ENCODE measurements at places on chromosomes 3 and 15.
A peak's percentile ranks its signal among the peaks of the same experiment; 100 is the strongest.

- no peak for DNase-seq
These were observed 61.8 kb downstream of the CCDC33 start for GRCh38 chr15:74297887-74298286.

DNA sequence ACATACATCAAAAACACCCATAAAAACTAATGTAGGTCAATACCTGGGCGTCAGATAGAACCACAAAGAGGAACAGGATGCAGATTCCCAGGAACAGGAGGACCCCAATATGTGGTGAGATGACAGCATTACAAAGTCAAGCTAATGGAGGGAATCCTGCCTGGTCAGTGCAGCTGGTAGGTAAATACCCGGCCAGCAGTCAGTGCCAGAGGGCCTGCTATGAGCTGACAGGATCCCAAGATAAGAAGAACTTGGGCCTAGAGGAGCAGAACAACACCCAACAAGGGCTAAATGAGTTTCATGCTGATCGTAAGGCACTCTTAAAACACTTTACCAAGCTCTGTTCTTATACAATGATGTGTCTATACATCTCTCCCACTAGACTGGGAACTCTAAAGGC is 61.2 kb upstream of the KCNMB2 start:
- no peak for DNase-seq

DNA sequence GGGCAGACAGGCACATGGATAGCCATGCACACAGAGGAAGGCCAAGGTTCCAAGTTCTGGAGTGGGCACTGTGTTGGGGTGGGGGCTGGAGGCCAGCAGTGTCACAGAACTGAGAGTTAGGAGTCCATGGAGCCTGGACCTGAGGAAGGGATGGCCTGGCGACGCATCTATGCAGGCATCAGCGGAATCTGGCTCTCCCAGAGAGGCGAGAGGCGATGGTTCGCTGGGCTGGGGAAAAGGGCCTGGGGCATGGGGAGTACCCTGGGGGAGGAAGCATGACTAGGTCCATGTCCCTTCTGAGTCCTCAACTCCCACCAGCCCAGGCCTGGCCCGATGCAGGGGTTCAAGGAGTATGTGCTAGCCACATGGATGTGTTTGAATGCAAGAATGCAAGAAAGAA is 192.8 kb upstream of the LINGO1 start:
- no peak for DNase-seq

GRCh38 chr3:179196098-179196497 is 47.9 kb downstream of the PIK3CA start:
- DNase-seq = no peak

- no peak for DNase-seq
These were observed 32.0 kb downstream of the GLB1 start for GRCh38 chr3:33064929-33065328.

- no peak for DNase-seq
These were observed 127.2 kb downstream of the CD47 start for GRCh38 chr3:107963581-107963980.

GRCh38 chr15:42665827-42666226 is 71.1 kb downstream of the CDAN1 start:
- no peak for DNase-seq

- DNase-seq = no peak
These were observed 297.3 kb downstream of the DOCK3 start for GRCh38 chr3:50972029-50972428.

DNA sequence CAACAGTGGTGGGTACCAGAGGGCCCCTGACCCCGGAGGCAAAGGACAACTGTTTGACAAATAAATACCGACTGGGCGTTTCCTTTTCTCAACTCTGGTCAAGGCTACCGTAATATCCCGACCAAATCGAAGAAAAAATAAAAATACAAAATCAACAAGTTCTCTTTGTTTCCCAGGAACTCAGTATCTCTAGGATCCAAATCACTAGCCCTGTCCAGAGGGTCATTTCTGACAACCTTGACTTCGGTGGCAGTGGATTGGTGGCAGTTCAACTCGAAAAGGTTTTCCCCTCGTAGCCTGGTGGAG is 456 bp upstream of the DGKG start:
- DNase-seq = no peak

DNA sequence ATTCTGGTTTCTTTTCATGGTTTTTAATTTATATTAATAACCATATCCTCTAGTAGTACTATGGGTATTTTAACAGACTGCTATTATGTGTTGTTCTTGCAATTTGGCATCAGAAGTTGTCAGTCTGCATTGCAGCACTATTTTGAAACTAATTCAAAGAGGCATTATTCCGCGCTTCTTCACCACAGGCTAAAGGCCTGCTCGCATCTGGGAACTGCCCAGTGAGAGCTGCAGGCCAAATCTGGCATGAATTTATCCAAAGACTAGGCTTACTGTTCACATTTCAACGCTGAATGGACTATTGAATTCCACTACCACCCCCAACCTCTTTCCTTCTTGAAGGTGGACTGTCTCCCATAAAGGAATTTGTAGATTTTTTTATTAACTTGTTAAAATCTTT is 310.4 kb upstream of the NR2F2 start:
- no peak for DNase-seq

DNA sequence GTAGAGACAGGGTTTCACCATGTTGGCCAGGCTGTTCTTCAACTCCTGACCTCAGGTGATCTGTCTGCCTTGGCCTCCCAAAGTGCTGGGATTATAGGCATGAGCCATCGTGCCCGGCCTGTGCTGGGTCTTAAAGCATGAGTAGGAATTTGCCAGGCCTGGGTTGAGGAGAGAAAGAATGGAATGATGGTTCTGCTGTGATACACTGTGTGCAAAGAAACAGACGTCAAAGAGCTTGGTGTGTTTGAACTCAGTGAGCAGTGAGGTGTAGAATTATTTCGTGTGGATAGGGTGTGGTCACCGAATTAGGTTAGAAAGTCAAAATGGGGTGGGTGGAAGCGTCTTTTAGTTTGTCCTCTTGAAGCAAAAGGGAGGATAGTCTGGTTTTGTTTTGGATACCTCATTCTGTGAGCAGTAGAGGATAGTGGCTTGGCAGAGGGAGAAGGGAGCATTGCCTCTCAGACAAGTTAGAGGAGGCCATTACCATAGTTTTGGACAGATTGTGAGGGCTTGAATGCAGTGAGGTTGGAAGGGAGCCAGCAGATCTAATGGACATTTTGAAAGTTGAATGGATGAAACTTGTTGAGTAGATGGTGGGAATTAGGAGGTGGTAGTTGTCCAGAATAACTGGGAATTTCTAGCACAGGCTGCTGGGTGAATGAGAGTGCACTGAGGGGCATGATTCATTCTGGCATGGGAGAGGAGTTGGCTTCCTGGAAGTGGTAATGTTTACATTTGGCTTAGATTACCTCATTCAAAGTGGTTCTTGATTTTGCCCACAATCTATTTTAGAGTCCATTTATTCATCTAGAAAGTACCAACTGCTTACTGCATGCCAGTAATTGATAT is 27.2 kb downstream of the AKAP13 start:
- peak; percentile 15 for DNase-seq

DNA sequence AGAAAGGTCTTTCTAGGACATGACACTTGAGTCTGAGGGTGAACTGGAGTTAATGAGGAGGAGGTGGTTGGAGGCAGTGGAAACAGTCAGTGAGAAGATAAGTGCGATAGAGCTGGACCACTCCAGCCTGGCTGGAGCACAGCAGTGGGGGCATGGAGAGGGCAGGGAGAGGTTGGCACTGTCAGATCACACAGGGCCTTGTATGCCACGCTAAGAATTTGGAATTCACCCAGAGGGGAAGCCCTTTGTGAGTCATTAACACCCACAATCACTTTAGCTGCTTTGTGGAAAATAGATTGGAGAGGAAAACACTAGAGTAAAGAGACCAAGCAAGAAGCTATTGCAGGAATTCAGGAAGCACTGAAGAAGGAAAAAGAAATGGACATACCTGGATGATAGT is 83.3 kb downstream of the ZNF621 start:
- no peak for DNase-seq

DNA sequence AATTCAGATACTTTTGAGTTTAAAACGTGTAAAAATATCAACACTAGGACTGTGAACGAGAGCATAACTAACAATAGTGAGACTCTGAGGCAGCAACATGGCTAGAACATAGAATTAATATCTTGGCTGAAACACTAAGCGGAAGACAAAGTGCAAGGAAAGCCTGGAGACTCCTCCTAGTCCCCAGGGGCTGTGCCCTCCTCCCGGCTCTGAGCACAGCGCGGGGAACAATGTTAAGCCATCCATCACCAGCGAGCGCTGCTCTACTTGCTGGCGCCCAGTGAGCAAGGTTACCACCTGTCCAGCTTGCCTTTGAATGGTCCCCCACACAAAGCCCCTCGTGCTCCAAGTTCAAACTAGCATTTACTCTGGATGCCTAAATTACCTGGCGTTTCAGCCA is 436.9 kb downstream of the FOXP1 start:
- no peak for DNase-seq

- no peak for DNase-seq
These were observed 8.5 kb downstream of the PPCDC start for GRCh38 chr15:75031848-75032247.

GRCh38 chr15:79243723-79244122 is 38.8 kb upstream of the ANKRD34C start:
- DNase-seq = no peak

DNA sequence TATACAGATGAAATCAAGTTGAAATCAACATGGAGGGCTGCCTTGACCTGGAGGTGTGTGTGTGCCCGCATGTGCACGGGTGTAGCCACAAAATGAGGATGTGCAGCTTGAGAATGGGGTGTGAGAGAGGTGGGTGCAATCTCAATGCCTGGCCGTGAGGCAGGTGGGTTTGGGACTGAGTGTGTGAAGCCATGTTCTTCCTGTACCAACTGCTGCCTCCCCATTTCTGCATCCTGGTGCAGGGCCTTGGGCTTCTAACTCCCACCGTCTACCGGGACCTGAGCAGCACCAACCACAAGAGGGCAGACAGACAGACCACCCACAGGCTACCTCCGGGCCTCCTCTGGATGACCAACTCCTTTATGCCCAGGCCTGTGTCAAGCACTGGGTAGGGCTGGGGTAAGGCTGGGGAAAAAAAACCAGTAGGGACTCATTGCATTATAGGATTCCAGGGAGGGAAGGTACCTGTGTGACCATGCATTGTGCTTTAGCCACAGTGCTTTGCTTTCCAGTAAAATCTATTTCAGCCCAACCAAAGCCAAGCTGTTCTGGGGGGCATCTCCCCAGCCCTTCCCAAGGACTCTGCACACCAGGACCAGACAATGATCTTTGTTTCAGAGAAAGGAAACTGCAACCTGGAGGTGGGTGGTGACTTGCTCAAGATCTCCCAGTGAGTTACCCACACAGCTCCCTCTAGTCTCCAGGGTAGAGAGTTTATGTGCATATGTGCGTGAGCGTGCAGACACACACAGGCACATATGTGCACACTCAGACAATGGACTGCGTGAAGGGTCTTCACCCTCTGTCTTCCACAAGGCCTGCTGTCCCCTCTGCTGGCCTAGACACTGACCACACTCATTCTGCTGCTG is 162.2 kb upstream of the TLE3 start:
- DNase-seq = no peak

- no peak for DNase-seq
These were observed 18.9 kb downstream of the EIF1B start for GRCh38 chr3:40328374-40328773.

DNA sequence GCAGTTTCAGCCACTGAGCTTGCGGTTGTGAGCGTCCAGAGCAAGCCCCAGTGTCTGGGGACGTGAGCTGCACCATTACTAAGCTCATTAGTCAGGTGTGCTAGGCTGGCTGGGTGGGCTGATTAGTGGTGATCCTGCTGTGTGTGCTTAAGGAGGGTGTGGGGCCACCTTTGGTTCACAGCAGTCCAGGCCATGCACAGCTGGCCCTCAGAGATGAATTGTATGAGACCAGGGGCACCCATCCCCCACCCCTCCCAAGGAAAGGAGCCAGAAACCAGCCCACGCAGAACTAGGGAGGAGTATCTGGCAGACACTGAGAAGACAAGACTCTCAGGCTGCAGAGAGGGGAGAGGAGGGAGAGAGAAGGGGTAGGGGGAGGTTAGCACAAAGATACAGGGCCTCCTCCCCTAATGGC is 3.8 kb downstream of the TYRO3 start:
- no peak for DNase-seq

DNA sequence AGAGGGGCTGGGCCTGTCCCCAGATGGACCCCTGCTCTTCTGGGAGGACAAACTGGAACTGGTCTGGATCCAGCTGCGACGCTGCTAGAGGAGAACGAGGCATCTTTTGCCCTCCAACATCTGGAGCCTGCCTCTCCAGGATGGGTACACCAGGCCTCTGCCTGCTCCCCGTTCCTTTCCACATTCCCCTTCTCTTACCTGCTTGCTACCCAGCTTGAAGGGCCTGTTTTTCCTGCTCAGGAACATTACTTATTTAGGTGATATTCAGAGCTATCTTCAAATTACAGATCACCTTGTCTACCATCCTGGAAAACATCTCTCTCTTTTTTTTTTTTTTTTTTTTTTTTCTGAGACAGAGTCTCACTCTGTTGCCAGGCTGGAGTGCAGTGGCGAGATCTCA is 64.0 kb downstream of the CHRD start:
- no peak for DNase-seq

DNA sequence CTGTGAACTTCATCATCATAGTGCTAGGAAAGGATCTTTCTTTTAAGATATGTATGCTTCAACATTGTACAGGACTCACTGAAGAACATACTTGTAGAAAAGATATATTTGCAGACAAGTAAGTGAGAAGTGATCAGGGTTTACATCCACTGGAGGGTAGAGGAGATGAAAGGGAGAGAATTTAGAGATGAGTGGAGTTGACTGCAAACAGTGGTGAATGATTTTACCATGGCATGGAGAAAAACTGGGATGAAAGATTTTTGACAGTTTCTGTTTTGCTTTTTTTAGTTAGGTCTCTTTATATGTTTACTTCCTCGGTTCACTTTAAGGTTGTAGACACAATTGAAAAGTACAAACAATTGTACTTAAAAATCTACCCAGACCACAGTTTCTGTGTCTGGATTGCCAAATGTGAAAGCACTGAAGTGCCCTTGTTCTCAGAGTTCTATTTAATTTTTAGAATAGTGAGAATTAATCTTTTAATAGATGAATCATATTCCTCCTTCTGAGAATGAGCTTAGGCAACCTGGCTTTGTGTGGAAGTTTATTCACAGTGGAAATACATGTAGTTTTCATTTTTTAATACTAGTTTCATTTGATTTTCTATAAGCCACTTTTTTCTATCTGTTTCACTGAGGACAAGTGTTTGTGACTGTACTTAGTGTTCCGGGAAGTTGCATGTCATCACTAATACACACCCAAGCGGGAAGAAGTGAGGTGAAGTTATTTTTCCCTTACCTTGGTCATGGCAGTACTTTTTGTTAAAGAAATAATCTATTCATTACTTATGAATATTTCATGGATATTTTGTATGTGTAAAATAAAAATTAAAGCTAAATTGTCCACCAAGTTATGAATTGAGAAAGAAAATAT is 1.8 kb upstream of the GPR171 start:
- DNase-seq = no peak

DNA sequence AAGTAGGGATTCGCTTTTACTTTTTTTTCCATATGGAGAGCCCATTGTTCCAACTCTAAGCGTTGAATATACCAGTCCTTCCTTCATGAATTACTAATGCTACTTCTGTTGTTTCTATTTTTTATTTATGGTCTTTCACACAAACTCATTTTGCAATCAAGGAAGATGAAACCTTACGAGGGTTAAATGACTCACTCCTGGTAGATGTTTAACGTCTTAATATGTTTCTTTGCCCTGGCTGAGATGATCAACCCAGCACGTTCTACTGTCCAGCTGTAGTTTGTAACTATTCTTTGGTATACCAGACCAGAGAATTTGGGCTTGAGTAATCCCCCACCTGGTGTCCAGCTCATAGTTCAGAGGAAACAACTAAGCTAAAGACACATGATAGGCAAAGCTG is 23.1 kb downstream of the CDCP1 start:
- DNase-seq = no peak

- DNase-seq = no peak
These were observed 555 bp downstream of the TM2D3 start for GRCh38 chr15:101651554-101652097.

Measured in NCI-H2029 treated with DMSO at 0.1 percent for 48 hours (cell line).